Hypothalamus (tissue), 51 donors: ENCODE measurements at places on chromosomes 3 and 15.

DNA sequence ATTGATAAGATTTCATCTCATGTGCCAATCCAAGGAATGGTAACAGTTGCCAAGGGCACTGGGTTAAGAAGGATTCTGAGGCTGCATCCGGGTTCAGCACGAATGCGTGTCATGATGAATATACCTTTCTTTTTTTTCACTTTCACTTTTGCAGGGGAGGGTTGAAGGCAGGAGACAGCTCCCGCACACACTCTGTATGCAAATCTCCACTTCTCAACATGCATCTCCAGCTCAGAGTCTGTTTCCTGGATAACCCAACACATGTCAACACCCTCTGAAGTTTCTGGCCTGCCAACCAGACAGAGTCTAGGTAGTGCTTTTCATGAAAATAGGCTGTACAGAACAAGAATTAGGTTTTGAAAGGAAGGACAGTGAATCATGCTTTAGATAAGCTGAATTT is 21.6 kb downstream of the B4GALT4 start:
- DNase-seq, result no peak

- no peak for DNase-seq
Observed at GRCh38 chr3:113274425-113275257, 63.3 kb downstream of the BOC start.

DNA sequence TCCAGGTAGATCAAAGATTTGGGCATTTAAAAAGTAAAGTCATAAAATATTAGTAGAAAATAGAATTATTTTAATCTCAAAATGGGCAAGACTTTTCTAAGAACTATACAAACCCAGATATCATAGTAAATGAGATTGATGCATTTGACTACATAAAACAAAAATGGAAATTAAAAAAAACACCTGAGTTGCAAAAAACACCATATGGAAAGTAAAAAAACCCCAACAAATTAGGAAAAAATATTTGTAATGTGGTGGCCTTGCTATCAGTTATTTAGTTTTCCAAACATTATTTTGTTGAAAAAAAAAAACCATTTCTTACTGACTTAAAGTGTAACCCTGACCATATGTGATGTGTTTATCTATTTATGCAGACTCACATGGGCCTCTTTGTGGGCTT is 97.2 kb downstream of the PDCD6IP start:
- DNase-seq, result no peak

DNA sequence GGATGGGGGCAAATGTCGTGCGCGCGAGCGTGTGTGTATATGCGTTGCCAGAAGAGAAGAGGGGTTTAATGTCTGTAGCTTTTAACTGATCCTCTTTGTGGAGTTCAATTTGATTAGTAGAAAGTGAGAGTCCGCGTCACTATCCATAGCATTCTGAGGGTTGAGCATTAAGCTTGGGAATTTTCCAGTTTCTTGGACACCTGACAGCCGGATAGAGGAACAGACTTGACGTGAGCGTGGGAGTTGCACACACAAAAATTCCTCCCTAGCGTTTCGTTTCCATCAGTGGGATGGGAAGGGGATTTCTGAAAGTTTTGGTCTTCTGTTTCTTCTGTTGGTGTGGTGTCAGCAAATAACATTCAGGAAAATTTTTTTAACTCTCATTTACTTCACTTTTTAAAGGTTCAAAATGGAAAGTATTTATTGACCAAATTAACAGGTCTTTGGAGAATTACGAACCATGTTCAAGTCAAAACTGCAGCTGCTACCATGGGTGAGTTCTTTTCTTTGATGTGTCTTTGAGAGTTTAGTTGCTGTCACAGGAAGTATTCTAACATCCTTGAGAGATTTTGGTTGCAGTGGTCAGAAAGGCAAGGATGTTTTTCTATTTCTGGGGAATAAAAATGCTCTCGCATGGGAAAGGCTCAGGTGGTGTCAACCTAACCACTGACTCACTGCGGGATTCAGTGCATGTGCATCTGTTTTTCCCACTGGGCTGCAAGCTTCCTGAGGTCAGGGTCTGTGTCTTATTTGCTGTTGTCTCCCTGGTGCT is 841 bp downstream of the POGLUT1 start:
- DNase-seq, result no peak

- no peak for DNase-seq
Observed at GRCh38 chr3:115512565-115513415, 110.5 kb upstream of the GAP43 start.

- DNase-seq, result no peak
Observed at GRCh38 chr3:81643721-81644120, 117.7 kb downstream of the GBE1 start.

DNA sequence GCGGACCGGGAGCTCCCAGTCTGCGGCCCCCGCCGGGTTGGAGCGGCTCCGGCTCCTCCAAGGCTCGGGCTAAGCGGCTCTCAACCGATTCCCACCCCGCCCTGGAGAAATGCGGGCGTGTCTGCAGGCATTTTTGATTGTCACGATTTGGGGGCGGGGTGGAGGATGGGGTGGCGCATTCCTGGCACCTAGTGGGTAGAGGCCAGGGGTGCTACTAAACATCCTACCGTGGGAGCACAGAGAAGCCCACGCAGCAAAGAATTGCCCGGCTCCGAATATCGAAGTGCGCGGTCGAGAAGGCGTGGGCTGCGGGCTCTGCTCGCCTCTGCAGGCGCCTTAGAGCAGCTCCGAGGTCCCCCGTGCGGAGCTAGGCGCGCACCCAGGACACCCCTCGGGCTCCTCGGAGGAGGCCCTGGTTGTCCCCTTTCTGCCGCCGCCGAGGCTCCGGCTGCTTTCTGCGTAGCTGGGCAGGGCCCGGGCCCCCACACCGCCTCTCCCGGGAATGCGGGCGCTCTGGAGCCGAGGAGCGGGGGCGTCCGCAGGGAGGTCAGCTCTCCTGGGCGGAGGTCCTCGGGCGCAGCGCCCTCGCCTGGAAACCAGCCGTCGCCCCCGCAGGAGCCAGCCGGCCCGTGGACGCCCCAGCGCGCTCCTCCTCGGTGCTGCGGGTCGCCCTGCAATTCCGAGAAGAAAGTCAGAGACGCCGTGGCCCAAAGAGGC is 16.5 kb upstream of the LAMP3 start:
- no peak for DNase-seq

- no peak for DNase-seq
Observed at GRCh38 chr15:77096138-77096537, 25.2 kb upstream of the TSPAN3 start.

GRCh38 chr3:14676881-14677280 is 1.9 kb downstream of the C3orf20 start:
- DNase-seq, result no peak

- DNase-seq, result no peak
Observed at GRCh38 chr15:45338417-45338816, 39.9 kb downstream of the GATM start.

DNA sequence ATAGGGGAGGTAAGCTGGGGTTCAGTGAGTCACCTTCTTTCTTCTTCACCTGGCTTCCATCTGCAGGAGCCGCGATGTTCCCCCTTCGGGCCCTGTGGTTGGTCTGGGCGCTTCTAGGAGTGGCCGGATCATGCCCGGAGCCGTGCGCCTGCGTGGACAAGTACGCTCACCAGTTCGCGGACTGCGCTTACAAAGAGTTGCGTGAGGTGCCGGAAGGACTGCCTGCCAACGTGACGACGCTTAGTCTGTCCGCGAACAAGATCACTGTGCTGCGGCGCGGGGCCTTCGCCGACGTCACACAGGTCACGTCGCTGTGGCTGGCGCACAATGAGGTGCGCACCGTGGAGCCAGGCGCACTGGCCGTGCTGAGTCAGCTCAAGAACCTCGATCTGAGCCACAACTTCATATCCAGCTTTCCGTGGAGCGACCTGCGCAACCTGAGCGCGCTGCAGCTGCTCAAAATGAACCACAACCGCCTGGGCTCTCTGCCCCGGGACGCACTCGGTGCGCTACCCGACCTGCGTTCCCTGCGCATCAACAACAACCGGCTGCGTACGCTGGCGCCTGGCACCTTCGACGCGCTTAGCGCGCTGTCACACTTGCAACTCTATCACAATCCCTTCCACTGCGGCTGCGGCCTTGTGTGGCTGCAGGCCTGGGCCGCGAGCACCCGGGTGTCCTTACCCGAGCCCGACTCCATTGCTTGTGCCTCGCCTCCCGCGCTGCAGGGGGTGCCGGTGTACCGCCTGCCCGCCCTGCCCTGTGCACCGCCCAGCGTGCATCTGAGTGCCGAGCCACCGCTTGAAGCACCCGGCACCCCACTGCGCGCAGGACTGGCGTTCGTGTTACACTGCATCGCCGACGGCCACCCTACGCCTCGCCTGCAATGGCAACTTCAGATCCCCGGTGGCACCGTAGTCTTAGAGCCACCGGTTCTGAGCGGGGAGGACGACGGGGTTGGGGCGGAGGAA is 2.6 kb downstream of the ISLR2 start:
- DNase-seq, result no peak
